GM12864 (cell line): ENCODE measurements at places on chromosomes 7 and 10.

- no peak for DNase-seq
Measured at GRCh38 chr7:74320645-74321221, 31.5 kb downstream of the CLIP2 start.

GRCh38 chr7:28078036-28078901, 102.3 kb downstream of the JAZF1 start:
- no peak for DNase-seq

- DNase-seq: no peak
Measured at GRCh38 chr10:128879441-128880140, 587.5 kb upstream of the MGMT start.

DNA sequence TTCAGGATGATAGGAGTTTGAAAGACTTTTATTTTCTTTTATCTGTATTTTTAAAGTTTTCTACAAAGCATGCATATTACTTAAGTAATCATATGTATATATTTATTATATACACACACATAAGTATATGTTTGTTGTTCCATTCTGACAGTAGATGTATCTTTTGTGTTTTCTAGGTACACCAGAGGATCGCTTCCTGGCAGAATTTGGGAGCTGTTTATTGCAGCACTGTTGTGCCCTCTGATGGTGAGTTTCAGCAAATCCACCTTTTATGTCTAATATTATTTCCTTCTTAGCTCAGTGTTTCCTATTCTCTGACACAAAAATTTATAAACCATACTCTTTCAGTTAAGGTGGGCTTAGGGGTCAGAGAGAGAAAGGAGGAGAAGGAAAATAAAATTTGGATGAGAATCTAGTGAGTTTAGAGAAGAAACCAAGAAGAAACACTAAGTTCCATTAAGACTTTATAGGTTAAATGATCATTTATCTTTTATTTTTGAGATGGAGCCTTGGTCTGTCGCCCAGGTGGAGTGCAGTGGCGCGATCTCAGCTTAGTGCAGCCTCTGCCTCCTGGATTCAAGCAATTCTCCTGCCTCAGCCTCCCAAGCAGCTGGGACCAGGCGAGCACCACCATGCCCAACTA, 59.2 kb upstream of the OIT3 start:
- peak; percentile 38 for DNase-seq
